ENCODE measurements at places on chromosomes 7 and 10. TPM values are rescaled to one million over a fixed set of nuclear protein-coding genes. Genes with fewer than 3 reads are reported as not detected.

The ERVW-1 gene
- total RNA-seq = not detected

The AKR1C2 gene
- total RNA-seq = 16.3 TPM

The AKR1B15 gene
- not detected for total RNA-seq

The SLC18A3 gene
- not detected for total RNA-seq

The GNGT1 gene
- 0.35 TPM for total RNA-seq

The AFAP1L2 gene
- 24.0 TPM for total RNA-seq

The CDHR3 gene
- total RNA-seq = 7.1 TPM

The SLC39A12 gene
- 0.16 TPM for total RNA-seq

The TEX47 gene
- total RNA-seq = not detected

The ZP3 gene
- total RNA-seq = 17.5 TPM

The NOS3 gene
- 51.7 TPM for total RNA-seq

The MRLN gene
- not detected for total RNA-seq

The SFRP5 gene
- 0.31 TPM for total RNA-seq

The ECHDC3 gene
- total RNA-seq = 32.4 TPM

The DNAH11 gene
- 2.3 TPM for total RNA-seq

The MOGAT3 gene
- total RNA-seq = 0.25 TPM

The CFAP70 gene
- 6.0 TPM for total RNA-seq

The GPR26 gene
- total RNA-seq = not detected

The ANXA8 gene
- total RNA-seq = 0.16 TPM

The SEC23IP gene
- 65.2 TPM for total RNA-seq

The NPFFR1 gene
- total RNA-seq = 0.09 TPM

The IGF2BP3 gene
- total RNA-seq = 0.85 TPM

The VWA2 gene
- total RNA-seq = 6.5 TPM

The BAMBI gene
- total RNA-seq = 19.5 TPM

The MYO3A gene
- 3.1 TPM for total RNA-seq

The VPS37D gene
- 13.2 TPM for total RNA-seq

The PLOD3 gene
- total RNA-seq = 78.8 TPM

The HELLS gene
- total RNA-seq = 13.5 TPM

The NAT16 gene
- total RNA-seq = not detected

The LBX1 gene
- not detected for total RNA-seq

The PAOX gene
- total RNA-seq = 7.0 TPM

The TMEM178B gene
- 20.0 TPM for total RNA-seq

The AGBL3 gene
- 7.6 TPM for total RNA-seq
